ENCODE measurements at places on chromosomes 2 and 18.

DNA sequence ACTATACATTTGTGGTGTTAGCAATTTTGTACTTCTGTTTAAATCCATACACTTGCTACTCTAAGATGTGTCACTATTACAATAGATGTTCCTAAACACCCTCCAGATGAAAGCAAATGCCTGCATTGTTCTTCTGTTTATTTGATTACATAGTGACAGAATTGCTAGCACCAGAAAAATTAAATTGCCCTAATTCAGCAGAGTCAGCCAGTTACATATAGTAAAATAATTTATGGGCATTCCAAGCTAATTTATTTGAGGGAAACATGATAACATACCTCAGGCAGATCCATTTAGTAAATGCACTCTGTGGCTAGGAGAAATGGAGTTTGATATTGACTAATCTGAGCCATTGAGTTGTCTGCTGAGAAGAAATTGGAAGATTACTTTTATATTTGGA lies 347.1 kb upstream of the FSIP2 start:
- DNase-seq: no peak

GRCh38 chr2:223832241-223832903 lies 5.0 kb downstream of the AP1S3 start:
- no peak for DNase-seq

GRCh38 chr18:36471393-36471792 lies 173.9 kb downstream of the FHOD3 start:
- no peak for DNase-seq

DNA sequence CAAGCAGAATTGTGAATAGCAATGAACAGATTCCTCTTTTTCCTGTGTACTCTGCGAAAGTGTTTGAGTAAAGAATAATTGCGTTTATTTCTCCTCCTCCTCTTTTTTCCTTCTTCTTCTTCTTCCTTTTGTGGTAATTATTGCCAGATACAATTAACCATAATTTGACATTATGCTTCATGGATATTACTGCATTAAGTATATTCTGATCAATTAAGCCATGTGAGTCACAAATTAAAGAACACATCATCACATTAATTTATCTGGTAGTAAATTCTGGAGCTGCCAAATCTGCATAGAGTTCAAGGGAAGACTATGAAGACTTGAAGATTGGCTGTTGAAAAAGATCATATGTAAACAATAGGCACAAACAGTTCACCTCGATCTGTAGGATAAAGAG lies 72.9 kb upstream of the TFPI start:
- no peak for DNase-seq

- no peak for DNase-seq
Observed at GRCh38 chr18:23438608-23439366, 14.3 kb upstream of the RIOK3 start.
